Fibroblast of skin of right biceps (primary cell): ENCODE measurements at places on chromosomes 5 and 9.

DNA sequence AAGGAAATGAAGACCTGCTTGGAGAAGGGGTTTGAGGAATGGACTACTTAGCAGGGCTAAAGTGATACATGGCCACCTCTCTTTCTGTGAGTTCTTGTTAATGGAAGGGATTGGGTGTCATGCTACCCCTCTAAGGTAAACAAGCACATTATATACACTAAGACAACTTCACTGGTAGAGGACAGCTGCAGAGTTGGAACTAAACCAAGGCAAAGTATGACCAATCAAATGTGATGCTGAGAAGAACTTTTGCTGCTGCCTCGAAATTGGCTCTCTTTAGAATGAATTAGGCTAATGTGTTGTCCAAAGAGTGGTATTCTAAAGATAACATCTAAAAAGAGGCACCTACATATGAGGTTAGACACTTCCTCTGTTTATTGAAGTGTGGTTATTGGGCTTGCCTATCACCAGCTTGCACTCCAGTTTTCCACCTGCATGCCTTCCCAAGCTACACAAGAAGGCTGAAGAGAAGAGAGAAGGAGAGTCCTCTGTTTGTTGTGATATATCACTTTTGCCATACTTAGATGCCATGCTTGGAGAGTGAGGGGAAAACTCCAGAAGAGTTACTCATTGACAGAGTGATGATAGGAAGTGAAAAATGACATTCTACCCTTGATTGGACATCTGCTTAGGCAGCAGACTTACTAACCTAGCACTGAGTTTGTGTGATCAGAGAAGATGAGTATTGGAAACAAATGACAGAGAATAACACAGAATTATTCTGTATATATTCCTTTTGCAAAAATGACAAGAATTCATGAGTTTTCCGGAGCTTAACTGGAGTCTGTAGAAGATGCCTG lies 536.1 kb downstream of the ZNF608 start:
- DNase-seq, result no peak

- no peak for DNase-seq
Observed at GRCh38 chr9:134215420-134215698, 51.0 kb upstream of the RNU6ATAC start.

- DNase-seq, result no peak
Observed at GRCh38 chr9:80143899-80144298, 572.1 kb downstream of the TLE4 start.

DNA sequence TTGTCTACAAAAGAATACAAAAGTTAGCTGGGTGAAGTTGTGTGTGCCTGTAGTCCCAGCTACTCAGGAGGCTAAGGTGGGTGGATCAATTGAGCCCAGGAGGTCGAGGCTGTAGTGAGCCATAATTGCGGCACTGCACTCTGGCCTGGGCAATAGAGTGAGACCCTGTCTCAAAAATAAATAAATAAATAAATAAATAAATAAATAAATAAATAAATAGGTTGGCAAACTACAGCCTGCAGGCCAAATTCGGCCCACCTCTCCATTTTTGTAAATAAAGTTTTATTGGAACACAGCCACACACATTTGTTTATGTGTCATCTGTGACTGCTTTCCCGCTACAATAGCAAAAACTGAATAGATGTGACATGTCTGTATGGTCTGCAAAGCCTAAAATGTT lies 9.5 kb downstream of the PTGS1 start:
- DNase-seq, result no peak

- peak; percentile 56 for DNase-seq
Observed at GRCh38 chr9:3049636-3050035, 205.7 kb upstream of the PUM3 start.

DNA sequence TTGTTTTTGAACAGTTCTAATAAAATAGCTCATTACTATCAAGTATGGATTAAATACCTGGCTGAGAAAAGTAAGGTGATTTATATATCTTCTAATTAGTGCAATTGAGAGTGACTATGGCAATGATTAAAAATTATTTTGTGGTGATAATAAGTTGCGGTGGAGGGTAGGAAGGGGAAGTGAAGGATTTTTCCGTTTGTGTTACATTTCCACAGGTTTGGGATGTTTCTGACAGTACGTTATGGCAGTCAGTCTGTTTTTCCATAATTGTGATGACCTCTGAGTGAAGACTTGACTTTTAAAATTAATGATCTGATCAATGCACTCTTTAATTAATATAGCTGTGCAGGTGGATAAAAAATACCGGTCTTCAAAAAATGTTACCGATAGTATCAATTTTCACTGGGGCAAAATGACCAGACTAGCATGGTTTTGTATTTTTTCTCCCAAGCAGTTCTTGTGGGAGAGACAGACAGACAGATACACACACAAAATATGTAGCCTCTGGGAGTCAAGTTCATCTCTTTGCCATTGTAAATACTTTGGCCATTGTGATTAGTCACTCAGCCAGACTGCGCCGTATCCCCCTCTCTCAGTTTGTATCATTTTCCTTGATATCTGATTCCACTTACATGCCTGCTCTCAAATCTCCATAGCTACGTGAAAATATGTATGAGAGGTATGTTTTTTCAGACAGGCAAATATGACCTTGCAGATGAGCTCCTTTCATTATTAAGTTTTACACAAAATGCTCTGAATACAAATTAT lies 60.2 kb downstream of the ARHGAP26 start:
- peak; percentile 83 for DNase-seq

GRCh38 chr9:70998962-70999361 lies 122.5 kb downstream of the TRPM3 start:
- DNase-seq, result peak; percentile 43

DNA sequence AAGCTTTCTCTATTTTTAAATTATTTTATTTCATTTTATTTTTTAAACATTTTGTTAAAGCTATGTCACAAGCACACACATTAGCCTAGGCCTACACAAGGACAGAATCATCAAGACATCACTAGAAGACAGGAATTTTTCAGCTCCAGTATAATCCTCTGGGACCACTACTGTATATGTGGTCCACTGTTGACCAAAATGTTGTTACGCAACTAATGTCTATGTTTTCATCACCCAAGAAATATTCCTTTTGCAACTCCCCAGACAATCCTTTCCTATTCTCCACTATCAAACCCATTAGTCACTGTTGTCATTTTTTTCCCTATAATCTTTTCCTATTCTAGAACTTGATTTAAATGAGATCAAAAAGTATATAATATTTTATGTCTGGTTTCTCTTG lies 2371.7 kb upstream of the C9orf72 start:
- DNase-seq, result peak; percentile 20

DNA sequence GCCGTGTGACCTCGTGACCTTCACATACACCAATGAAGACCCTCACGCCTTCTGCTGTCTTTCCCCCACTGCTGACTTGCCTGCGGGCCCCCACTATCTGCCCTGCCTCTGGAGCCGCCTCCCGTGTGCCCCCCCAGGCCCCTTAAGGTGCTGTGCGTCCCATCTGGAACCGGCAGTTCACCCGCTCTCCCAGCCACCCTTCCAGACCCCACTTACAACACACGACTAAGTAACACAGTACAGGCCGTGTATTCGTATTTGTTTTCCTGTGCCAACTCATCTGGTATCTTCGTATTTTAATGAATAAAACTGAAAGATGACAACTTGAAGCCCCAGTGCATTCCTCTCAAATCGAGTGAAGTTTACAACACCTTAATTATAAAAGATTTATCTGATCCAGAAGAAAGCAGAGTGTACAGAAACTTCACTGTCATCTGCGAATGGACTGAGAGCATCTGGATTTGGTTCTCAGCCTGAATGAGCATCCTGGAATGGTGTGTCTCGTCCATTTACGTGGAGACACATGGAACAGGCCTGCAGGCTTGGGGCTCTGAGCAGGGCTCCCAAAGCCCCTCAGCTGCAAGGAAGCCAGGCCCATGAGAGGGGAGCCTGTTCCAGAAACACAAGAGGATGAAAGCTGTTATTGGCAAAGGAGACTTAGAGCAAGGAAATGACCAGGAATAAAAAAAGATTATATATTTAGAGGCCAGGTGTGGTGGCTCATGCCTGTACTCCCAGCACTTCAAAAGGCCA lies 21.9 kb upstream of the TERT start:
- no peak for DNase-seq

- no peak for DNase-seq
Observed at GRCh38 chr9:136798708-136799078, 2.6 kb downstream of the CCDC183 start.

DNA sequence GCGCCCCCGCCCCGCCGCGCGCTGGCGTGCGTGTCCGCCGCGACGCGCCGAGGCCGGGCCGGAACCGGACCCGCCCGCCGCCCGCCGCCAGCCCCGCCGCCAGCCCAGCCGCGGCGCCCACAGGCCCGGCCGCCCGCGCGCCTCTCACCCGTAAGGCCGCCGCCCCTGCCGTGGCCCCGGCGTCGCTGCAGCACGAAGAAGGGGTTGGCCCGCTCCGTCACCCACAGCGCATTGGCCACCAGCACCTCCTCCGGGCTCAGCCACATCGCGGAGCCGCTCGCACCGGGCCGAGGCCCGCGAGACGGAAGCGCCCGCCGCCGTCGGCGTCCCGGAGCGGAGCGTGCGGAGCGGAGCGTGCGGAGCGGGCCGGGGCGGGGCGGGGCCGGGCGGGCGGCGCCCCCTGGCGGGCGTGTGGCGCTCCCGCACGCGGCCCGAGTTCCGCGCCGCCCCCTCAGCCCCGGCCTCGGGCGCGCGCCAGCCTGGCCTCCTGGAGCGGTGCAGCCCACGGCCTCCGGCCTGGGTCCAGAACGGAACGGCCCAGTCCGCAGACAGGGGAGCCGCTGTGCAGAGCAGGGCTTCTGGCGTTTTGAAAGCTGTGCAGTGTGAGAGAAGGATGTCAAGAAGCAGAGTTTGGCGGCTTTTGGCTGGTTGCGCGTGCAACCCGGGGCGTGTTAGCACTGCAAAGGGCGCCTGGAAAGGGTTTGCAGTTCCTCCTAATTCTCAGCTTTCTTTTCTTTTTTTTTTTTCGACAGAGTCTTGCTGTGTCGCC lies at the start of gene TBC1D9B:
TSS of gene TBC1D9B (minus strand) at position 342 of the 769 bp plus-strand sequence. CDS start at position 266, 76 bp downstream.
- DNase-seq, result peak; percentile 69

DNA sequence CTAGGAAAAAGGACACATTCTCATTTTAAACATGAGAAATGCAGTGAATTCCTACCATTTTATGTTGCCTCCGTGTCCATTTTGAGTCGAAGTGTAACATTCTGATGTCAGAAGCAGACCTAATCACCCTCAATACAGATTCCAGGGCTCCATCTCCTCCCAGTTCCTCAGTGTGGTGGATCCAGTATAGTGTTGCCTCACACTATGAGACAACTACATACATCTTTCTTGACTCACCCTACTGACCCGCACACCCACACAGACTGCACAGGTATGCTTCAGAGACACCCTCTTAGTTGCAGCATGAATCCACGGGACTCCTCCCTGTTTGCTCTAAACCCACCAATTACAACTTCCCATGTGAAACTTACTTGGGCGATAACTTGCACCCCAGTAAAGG lies 564.9 kb downstream of the SEMA5A start:
- no peak for DNase-seq

DNA sequence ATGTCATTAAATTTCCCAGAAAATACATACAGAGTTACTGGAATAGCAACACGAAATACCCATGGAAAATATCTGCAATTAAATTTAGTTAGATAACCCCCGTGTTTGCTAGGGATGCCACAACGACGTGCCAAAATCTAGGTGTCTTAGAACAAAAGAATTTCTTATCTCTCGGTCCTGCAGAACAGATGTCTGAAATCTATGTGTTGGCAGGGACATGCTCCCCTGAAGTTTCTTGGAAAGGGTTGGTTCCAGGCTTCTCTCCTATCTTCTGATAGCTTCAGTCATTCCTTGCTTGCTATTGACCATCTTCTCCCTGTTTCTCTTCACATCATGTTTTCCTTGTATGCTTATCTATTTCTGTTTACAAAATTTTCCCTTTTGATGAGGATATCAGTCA lies 1067.0 kb downstream of the CDH18 start:
- DNase-seq, result no peak

GRCh38 chr9:120183615-120184014 lies 396.4 kb downstream of the CDK5RAP2 start:
- DNase-seq, result no peak

DNA sequence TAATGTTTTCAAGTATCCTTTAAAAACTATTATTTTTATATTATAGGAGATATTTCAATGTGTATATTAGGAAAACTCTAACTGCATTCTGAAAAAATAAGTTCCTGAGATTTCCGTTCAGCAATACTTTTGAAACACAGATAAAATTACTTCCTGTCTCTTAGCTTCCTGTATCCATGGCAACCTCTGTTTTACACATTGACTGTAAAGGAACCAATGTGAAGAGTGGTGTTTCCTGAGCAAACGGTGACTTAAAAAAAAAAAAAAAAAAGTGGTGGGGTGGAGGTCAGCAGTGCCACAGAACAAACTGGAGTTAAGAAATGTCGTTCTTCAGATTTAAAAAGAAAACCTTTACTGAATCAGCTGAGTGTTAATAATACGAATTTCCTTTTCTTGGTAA lies at the start of gene LRRC70:
TSS of gene LRRC70 (plus strand) at position 280 of the 400 bp plus-strand sequence. CDS start 620 bp downstream, outside the sequence.
- DNase-seq, result peak; percentile 50

DNA sequence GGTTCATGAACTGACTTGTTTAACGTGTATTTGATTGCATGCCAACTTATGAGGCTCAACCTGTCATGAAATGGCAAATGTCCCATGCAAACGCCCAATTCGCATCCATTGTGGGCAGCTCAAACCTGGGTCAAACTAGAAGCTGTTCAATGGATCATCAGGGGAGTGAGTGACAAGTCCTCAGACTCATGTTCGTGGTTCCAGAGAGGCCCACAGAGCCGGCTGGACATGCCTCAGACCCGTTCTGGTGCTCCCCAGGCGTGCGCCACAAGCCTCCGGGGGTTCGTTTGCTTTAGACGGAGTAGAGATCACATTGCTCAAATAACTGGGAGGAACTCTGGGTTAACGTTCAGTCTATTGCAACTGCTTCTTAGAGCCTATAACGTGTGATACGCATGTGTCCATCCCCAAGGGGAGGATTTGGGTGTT lies 15.0 kb downstream of the GFI1B start:
- no peak for DNase-seq

DNA sequence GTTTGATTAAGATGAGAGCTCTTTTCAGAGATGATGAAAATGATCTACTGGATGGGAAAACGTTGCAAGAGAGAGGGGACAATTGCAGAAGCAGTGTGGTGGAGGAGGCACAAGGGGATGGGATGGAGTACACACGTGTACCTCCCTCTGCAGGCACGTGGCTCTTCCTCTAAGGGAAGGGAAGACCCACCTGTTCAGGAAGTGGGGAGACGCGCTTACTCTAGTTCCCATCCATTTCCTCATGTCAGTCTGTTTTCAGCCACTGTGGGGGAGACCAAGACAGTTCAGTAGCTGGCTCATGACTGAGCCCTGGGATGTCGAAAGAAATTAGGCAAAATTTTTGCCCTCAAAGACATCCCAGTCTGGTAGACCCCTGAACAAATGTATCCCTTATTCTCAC lies 619.2 kb upstream of the CLINT1 start:
- DNase-seq, result no peak
